Thoracic aorta endothelial cell (primary cell): ENCODE measurements at places on chromosomes 5 and 9. TPM values are rescaled to one million over a fixed set of nuclear protein-coding genes. Genes with fewer than 3 reads are reported as not detected.

The HINT2 gene
- 13.9 and 15.2 TPM in 2 replicates for total RNA-seq

The COL15A1 gene
- total RNA-seq, result not detected in 2 replicates

The GFI1B gene
- not detected in 2 replicates for total RNA-seq

The FST gene
- total RNA-seq, result 58.4 and 88.6 TPM in 2 replicates

The MEGF10 gene
- total RNA-seq, result 0.14 and 0.93 TPM in 2 replicates

The DIRAS2 gene
- not detected in 2 replicates for total RNA-seq

The PLCXD3 gene
- under 0.01 and 0.13 TPM in 2 replicates for total RNA-seq

The PFN3 gene
- not detected in 2 replicates for total RNA-seq

The CATSPER3 gene
- total RNA-seq, result not detected in 2 replicates

The ALDH7A1 gene
- total RNA-seq, result 62.4 and 71.1 TPM in 2 replicates

The PDLIM4 gene
- 33.4 and 87.9 TPM in 2 replicates for total RNA-seq

The TMEM171 gene
- total RNA-seq, result 25.3 and 26.5 TPM in 2 replicates

The SLC1A3 gene
- 1.1 TPM in 1 of 2 replicates, not detected in the other for total RNA-seq

The MED7 gene
- 11.8 and 12.1 TPM in 2 replicates for total RNA-seq

The MZB1 gene
- 0.07 TPM in 1 of 2 replicates, not detected in the other for total RNA-seq

The SLC6A19 gene
- not detected in 2 replicates for total RNA-seq

The RNF208 gene
- 0.13 and 0.43 TPM in 2 replicates for total RNA-seq

The MUSK gene
- 0.53 TPM in 1 of 2 replicates, not detected in the other for total RNA-seq

The SRA1 gene
- total RNA-seq, result 20.5 and 25.5 TPM in 2 replicates

The DDX41 gene
- total RNA-seq, result 72.4 and 90.8 TPM in 2 replicates
